Type B pancreatic cell (in vitro differentiated cells): ENCODE measurements at places on chromosomes 4 and X. TPM values are rescaled to one million over a fixed set of nuclear protein-coding genes. Genes with fewer than 3 reads are reported as not detected.

DNA sequence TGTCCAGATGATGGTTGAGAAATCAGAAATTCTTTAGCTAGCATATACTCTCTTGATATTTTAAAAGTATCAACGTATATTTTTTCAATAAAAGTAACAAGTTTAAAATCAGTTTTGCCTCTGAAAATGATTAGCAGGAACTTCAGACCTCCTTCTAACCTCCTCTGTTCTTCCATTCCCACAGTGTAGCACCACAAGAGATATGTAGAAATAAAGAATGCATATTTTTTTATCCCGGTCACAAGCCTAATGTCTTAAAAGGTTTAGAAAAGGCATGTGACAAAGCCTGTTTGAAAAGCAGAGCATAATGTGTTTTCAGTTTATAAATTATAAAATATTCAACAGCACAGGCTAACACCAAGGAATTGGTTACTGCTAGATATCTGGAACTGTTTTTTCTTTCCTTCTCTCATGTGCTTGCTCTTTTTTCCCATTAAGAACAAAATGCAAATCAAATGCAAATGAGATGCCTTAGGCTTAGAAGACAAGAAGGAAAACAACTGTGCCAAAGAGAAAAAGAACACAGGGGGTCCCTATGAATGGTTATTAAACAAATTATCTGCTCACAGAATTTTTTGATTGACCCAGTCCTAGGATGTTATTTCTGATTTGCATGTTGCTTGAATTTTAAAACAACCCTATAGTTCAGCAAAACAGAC, 351.7 kb upstream of the FAM241A start:
- peaks cover 25% of the 10 kb centered on the region for H3K27me3 ChIP-seq
- peaks cover 12% of the 10 kb centered on the region for H3K4me1 ChIP-seq
- H3K36me3 ChIP-seq = no peaks in the 10 kb centered on the region
- no peak overlapping the region for H3K27ac ChIP-seq
- DNase-seq = no peak
- H3K4me3 ChIP-seq = no peak overlapping the region

Gene REELD1
- total RNA-seq = 0.12 and 0.14 TPM in 2 replicates

Gene GPRASP1
- total RNA-seq = 2.8 and 8.3 TPM in 2 replicates

GRCh38 chr4:182494103-182494502, 250.9 kb downstream of the TENM3 start:
- H3K36me3 ChIP-seq = no peaks in the 10 kb centered on the region
- no peak for DNase-seq
- H3K27ac ChIP-seq = no peak overlapping the region
- H3K27me3 ChIP-seq = no peaks in the 10 kb centered on the region

DNA sequence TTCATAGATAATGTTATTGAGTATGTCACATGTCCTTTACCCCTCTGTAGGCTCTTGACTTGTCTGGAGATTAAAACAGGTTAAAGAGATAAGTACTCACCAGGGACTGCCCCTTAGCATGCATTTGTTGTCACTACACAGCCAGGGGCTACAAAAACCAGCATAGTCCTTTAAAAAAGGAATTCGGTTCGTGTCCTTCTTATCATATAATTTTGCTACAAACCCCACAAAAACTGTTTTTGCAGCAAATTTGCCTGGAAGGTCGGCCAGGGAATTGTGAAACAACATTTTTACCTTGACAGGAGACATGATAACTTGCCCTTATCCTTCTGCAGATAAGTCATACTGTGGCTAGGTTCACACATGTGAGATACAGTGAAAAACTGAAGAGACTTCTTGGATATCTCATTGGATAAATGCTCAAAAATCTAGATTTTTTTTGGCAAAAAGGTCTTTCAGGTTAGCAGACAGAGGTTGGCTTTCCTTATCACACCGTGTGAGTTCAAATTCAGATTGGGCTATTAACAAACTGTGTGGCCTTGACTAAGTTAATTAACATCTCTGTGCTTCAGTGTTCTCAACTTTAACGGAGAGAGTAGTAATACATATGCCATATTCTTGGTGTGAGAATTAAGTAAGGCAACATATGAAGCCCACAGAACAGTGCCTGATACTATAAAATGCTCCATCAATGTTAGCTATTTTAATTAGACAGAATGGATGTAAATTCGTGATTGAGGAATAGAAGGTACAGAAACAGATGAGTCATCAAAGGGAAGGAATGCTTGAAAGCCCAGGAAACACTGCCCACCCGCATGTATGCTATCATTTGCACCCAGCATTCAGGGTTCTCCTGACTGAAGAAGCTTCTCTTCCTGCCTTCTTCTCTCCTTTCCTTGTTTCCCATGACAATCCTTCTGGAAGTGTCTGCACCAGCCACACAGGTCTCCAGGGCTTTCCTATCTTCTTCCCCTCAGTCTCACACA, 30.0 kb downstream of the FAM9C start:
- H3K27ac ChIP-seq = no peak overlapping the region
- no peak overlapping the region for H3K4me3 ChIP-seq
- no peak for DNase-seq
- no peaks in the 10 kb centered on the region for H3K36me3 ChIP-seq
- H3K4me1 ChIP-seq = peaks cover 12% of the 10 kb centered on the region
- H3K27me3 ChIP-seq = no peaks in the 10 kb centered on the region
